ENCODE measurements at places on chromosomes 2 and 18.
A peak's percentile ranks its signal among the peaks of the same experiment; 100 is the strongest.

GRCh38 chr18:55477860-55478581 lies 110.0 kb downstream of the TCF4 start:
- no peak for DNase-seq

DNA sequence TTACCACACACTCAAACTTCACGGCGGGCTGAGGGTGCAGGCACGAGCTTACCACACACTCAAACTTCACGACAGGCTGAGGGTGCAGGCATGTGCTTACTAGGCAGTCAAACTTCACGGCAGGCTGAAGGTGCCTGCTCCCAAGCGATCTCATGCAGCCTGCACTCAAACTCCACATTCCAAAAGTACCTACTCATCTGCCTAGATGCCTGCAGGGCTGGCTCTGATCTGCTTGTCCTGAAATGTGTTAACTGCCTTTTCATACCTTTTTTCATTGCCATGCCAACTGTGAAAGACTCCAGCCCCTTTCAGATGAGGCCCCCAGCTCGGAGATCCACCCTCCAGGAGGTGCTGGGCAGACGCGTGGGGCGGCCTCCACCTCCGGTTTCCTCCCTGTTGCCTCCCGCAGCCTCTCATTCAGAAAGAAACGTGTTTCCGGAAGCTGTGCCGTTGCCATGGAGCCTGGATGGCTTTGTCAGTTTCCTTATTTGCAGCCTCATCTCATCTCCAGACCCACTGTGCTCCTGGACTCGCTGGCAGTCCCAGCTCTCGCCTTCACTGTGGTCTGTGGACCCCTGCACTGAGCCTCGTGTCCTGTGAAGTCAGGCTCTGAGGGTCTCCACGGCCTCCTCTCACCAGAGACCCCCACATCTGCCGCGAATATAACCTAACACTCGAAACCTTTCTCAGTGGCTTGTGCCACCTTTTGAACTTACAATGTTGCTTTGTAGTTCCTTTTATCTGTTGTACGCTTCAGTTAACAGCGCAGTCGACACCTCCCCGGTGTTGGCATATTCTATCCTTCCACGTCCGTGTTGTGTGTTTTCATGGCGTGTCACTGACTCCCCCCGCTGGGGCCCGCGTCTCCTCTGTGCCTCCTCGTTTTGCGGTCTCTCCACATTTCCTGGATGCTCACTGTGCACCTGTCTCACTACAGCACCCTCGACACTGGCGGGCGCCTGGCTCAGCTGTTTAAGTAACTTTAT lies 106.1 kb upstream of the ALKAL2 start:
- DNase-seq, result no peak

DNA sequence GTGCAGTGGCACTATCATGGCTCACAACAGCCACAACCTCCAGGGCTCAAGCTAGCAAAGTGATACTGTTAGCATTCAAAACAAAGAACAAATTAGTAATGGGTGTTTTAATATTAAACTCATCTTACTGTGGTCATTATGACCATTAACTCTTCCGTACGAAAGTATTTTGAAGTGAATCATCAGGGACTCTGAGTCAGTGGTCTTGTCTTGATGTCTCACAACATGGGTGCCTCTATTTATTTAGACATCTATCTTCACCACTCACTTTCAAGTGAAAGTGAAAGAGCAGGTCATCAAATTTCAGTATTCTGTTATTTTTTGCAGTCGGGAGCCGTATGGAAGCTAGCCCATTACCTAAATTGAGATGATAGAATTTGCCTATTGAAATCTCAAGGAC lies 1118.2 kb downstream of the DPP10 start:
- DNase-seq, result no peak

DNA sequence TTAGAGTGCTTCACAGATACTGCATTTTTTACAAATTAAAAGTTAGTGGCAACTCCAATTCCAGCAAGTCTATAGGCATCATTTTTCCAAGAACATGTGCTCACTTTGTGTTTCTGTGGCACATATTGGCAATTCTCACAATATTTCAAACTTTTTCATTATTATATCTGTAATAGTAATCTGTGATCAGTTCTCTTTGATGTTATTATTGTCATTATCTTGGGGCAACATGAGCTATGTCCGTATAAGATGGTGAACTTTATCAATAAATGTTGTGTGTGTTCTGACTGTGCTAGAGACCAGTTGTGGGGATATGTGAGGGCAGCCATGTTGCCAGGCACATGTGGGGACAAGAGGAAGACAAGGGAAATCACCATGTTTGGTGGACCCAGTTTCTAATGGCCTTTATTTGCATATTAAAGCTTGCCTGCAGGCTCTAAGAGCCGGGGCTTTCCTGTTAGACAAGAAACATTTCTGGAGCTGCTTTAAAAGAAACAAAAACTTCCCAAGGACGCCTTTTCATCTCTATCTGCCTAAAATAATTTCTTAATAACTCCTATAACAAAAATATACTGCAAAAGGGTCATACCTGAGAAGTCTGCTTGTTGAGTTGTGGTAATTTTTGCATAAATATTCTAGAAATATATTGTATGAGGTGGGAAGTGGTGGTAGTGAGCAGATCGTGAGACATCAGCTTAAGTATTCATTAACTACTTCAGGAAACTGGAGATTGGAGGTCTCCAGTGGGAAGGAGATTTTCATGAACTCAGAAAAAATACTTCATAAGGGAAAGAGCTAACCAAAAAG lies 37.2 kb downstream of the KYNU start:
- DNase-seq, result peak; percentile 5

DNA sequence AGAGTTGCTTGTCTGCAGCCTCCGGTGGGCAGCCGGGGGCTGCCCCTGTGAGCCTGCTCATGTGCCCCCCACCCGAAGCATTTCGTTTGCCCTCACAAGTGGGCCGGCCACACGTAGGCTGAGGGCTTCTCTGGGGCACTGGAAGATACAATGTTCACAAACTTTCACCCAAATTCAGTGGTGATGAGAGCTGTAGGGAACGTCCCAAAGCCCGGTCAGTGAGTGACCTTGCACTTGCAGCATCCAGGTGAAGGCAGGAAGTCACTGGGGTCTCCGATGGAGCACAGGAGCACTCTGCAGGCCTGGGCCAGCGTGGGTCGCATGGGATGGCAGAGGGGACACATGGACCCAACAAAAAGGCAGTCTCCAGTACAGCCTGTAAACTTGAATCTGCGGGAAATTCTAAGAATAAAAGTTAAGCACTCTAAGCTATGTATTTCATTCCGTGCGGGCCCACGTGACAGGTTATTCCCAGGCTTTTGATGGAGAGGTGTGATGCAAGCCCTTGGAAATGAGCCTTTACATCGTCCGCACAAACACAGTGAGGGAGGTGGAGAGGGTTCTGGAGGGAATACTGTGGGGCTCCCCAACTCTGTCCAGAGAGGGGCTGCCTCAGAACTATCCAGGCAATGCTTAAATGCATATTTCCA lies 42.5 kb downstream of the CNGA3 start:
- DNase-seq, result no peak
